ENCODE measurements at places on chromosomes 7 and 10.

DNA sequence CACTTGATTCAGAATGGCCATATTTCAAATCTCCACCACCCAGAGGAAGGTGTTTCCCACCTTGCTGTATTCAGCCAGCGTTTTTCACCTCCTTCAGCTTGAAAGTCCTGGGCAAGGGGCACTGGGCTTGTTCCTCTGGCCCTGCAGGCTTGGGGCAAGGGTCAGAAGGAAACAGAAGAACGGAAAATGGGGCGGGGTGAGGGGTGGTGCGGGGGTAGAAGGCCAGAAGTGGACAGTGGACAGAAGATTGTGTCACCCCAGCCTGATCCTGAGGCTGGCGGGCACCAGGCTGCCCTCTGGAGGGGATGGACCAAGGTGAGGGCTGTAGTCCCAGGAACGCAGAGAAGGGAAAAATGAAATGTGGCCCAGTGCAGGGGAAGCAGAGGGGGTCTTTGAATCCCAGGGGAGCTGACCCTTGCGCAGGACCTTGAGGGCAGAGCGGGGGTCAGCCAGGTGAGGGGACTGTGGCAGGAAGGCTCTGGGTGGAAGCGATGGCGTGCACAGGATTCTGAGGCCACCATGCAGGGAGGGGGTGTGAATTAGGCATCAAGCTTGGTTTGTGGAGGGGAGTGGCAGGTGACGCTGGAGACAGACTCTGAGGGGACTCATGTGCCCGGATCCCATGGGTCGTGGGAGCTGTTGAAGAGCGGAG lies 23.0 kb downstream of the TMEM120A start:
- DNase-seq = no peak

DNA sequence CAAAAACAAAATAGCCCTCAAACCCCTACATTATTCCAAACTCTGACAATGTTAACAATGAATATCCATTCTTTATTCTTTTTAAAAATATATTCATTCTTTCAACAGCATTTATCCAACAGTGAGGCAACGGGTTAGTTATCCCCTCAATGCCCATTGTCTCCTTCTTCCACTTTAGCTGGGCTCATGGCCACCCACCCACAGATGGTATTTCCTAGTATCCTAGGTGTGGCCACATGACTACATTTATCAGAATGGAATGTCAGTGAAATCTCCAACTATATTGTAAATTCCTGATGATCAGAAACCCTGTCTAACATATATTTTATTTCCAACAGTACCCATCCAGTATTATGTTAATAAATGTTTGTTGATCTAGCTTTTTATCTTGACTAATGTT lies 13.6 kb downstream of the HOXA1 start:
- no peak for DNase-seq

DNA sequence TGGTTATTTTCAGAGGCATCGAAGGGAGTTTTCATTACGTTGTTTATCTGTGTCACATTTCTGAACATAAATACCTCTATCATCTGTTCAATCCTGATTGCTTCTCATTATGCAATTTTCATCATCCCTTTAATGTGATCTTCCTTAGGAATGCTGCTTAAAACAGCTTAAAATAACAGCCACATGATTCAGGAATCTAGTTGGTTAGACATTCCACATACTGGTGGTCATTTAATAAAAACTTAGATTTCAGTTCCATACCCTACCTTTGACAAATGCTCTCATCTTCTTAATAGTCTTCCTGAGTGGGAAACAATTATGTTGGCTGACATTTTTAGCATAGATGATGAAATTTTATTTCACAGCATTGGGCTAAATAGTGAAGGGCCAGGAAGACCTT lies 191.3 kb upstream of the CDCA7L start:
- DNase-seq = no peak

DNA sequence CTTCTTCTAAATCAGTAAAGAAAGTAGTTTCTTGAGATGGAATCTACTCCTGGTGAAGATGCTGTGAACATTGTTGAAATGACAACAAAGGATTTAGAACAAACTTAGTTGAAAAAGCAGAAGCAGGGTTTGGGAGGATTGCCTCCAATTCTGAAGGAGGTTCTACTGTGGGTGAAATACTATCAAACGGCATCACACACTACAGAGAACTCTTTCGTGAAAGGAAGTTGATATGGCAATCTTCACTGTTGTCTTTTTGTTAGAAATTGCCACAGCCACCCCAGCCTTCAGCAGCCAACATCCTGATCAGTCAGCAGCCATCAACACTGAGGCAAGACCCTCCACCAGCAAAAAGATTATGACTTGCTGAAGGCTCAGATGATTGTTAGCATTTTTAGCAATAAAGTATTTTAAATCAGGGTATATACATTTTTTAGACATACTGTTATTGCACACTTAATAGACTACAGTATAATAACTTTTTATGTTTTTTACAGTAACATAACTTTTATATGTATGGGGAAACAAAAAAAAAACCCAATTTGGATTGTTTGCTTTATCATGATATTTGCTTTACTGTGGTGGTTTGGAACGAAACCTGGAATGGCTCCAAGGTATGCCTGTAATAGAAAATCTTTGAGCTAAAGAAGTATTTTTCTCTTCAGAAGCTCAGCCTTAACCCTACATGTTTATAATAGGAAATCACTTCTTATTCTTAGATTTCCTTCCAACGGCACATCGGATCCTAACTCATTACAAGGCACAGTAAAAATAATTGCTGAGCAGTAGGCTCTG lies 257.3 kb downstream of the LRMDA start:
- no peak for DNase-seq

DNA sequence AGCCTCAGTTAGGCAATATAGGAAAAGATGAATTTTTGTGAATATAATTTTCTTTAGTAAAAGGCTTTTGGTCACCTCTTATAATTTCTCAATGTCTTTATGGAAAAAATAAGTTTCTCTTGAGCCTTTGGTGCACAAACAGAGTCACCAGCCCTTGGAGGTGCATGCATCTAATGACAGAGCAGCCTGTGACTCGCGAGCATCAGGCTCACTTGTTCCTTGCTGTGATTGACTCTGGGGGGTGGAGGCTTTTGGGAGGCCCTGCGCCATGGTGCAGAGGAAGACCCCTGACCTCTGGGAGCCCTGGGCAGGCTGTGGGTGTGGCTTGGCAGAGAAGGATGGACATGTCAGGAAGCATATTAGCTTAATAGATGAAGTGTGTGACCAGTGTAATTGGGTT lies 60.2 kb downstream of the FIGNL1 start:
- DNase-seq = no peak

GRCh38 chr7:155345490-155345889 lies 47.8 kb downstream of the INSIG1 start:
- DNase-seq = no peak

GRCh38 chr10:30190577-30191552 lies 131.5 kb upstream of the JCAD start:
- no peak for DNase-seq

GRCh38 chr7:149850007-149850594 lies 11.9 kb downstream of the ZNF862 start:
- no peak for DNase-seq

DNA sequence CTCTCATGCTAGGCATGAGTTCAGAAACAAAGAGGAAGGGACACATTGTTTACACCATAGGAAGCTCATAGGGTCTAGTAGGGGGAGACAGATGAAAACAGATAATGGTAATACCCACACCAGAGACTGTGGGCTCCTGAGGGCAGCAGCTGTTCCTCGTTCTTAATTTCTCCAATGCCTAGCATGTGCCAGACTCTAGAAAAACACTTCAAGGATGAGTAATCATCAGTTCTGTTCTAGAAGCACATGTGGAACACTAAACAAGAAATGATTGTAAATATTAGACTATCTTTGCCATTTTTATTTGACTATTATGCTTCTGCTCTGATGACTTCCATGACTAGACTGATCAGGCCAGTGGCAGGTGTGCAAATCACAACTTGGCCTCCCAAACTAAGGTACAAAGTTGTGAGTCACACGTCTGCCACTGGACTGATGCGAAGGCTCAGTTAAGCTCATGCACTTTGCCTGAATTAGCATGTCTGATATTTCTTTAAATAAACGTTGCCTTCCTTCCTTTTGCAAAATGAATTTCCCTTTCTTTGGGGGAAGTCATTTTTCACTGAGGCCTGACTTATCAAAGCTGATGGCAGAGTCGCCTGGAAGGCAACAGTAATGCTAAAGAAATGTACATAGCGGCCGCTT lies 89.2 kb upstream of the FGL2 start:
- no peak for DNase-seq

DNA sequence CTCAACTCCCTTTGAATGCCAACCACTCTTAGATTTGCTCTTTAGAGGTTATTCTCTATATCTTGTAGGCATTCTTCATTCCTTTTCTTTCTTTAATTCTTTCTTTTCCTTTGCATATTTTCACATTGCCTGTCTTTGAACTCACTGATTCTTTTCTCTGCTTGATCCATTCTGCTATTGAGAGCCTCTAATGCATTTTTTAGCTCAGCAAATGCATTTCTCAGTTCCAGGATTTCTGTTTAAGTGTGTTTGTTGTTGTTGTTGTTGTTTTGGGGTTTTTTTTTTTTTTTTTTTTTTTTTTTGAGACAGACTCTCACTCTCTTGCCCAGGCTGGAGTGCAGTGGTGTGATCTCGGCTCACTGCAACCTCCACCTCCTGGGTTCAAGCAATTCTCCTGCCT lies 71.6 kb downstream of the FBXL13 start:
- no peak for DNase-seq

GRCh38 chr10:106711313-106711906 lies 453.1 kb downstream of the SORCS1 start:
- DNase-seq = peak; percentile 55

DNA sequence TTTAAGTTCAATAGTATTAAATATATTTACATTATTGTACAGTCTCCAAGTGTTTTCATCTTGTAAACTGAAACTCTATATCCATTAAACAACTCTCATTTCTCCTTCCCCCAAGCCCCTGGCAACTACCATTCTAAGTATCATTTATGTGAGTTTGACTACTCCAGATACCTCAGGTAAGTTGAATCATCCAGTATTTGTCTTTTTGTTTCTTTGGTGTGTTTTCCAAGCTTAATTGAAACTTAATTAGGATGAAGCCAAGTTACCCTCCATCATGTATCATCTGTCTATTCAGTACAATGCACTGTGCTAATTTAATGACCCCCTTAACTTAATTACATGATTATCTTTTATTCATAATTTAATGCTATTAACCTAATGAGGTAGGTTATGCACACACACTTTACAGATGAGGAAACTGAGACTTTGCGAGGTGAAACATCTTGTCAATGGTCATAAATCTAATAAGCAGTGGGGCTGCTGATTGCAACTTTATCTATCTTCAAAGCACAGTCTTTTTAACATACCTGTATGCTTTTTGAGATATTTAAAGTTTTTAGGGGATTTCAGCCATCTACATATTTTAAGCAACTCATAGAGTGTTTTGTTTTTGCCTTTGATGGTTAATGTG lies 663 bp downstream of the MACC1 start:
- no peak for DNase-seq

DNA sequence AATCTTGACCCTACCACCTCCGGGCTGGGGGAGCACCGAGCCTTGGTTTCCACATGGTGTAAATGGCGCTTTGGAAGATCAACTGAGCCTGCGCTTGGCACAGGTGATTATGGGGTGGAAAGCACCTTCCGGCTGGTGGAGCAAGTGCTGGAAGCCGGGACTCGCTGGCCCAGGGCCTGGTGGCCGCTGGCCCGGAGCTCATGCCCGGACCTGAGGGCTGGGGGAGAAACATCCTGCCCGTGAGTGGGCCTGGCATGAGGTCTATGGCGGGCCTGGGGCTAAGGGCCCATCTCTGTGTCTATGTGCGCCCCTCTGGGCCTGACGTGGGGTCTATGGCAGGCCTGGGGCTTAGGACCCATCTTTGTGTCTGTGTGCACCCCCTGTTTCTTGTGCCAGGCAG lies 14.2 kb upstream of the LFNG start:
- no peak for DNase-seq

DNA sequence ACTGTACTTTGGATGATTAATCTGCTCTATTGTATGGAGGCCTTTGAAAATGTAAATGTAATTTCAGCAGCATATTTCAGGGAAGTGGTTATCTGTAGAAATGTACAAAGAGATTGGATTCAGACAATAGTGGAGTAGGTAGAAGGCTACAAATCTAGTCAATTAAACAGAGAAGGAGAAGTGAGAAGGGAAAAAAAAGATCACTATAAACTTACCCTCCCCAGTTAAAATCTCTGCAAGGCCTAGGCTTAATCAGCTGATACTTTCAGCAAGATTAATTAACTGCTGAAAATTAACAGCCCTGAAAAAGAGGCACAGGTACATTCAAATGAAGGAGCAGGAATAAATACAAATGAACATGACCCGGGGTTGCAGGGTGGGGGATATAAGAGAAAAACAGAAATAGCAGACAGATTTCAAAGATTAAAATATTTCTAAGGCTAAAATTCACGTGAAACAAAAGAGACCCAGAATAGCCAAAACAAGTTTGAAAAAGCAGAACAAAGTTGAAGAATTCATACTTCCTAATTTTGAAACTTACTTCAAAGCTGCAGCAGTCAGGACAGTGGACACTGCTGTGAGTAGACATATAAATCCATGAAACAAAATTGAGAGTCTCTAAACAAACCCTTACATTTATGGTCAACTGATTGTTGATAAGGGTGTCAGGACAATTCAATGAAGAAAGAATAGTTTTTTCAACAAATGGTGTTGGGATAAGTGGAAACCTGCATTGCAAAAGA lies 96.0 kb downstream of the NRCAM start:
- DNase-seq = no peak

DNA sequence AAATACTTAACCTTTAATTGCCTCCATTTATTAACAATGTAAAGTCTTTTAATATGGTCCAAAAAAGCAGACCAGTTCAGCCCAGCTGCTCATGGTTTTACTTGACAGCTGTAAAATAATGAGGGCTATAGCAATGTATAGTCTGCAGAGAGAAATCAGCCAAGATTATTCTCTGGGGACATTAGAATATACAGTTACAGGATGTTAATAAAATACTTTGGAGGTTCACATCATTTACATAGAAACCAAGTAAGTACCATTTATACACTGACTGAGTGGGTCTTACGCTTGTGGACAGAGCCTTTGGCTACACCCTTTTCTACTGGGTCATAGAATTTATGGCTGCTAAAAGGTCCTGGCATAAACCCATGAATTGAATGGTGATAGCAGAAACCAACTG lies 340.7 kb upstream of the CELF2 start:
- DNase-seq = no peak
